ENCODE measurements at places on chromosomes 2 and 18.

- DNase-seq, result no peak
Measured at GRCh38 chr2:119389615-119390306, 23.0 kb downstream of the DBI start.

- no peak for DNase-seq
Measured at GRCh38 chr2:30104307-30104706, 42.5 kb upstream of the YPEL5 start.

GRCh38 chr2:61044636-61045035, 21.0 kb upstream of the SANBR start:
- DNase-seq, result no peak

GRCh38 chr18:48861181-48861708, 89.5 kb downstream of the SMAD7 start:
- no peak for DNase-seq

GRCh38 chr2:108034843-108035242, 48.5 kb downstream of the SLC5A7 start:
- no peak for DNase-seq

GRCh38 chr18:39969803-39970494, 1985.1 kb upstream of the PIK3C3 start:
- no peak for DNase-seq

DNA sequence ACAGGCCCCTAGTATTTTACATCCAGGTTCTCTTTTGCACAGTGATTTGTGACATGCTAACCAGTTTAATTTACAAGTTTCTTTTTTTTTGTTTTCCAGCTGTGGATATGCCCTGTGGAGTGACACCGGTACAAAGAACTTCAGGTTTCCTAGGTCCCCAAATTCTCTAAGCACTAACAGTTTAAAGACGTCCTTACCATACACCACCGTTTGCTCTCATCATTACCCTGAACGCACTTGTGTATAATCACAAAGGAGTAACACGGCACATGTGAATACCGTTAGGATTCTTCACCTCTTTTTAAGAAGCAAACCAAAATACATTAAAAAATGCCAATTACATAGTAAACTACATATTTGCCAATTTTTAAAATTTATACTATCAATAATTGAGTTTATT, 853 bp downstream of the LANCL1 start:
- DNase-seq, result no peak

- DNase-seq, result no peak
Measured at GRCh38 chr2:112055730-112056625, 909 bp downstream of the TMEM87B start.

DNA sequence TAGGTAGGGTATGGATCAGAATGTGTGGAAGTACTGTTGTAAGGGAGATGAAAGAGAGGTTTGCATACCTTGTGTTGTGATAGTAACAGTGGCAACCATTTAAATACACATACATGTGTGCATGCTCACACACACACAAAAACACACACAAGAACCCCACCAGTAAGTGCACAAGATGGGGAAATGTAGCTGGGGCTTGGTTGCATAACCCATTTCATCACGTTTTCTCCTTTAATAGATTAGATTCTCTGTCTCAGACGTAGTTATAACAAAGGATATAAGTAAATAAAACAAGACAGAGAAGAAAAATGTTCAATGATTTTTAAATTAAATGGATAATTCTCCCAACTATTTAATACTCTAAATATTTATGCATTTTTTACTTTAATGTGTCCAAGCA, 13.4 kb downstream of the ARHGAP15 start:
- no peak for DNase-seq

- no peak for DNase-seq
Measured at GRCh38 chr2:177603181-177603580, 210.6 kb downstream of the AGPS start.

DNA sequence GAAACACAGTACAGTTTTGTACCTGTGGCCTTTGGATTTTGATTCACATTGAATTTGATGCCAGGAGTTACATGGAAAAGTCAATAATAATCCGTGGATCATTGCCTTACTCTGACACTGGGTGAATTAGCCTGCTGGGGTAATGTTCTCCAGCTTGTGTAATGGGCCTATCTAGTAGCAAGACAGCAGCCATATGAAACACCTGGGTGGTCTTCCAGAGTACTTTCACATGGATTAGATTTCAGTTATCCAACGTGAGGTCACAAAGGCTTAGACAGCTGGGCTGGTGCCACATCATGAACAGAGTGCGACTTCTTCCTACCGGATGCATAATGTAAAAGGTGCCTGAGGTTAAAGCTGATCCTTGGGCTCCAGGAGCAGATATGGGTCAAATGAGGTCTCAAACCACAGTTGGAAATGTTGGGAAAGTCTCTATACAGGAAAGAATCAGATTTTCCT, 486.8 kb downstream of the PARD3B start:
- DNase-seq, result no peak

- DNase-seq, result no peak
Measured at GRCh38 chr2:146312899-146313298, 1531.9 kb upstream of the ACVR2A start.

DNA sequence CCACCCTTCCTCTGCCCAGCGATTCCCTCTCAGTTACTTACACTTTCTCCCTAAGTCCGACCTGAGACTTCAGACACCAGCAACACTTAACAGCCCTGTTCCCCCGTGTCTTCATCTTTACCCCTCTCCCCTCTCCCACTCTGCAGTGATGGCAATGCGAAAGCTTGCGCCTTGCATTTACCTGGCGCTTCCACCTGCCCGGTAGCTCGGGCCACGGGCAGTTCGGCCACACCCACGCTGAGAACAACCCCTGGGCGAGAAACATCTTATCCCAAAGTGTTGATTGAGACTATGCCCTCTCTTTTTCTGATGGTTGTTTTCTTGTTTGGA, 558 bp downstream of the DNAJC10 start:
- DNase-seq, result no peak

Measured in stimulated activated CD8-positive, alpha-beta memory T cell treated with anti-CD3 and anti-CD28 coated beads, Interleukin-7, amount 100 ng/mL, for 24 hours (primary cell).